Spinal cord (tissue), 10 donors: ENCODE measurements at places on chromosomes 5 and 9. TPM values are rescaled to one million over a fixed set of nuclear protein-coding genes. Genes with fewer than 3 reads are reported as not detected.

DNA sequence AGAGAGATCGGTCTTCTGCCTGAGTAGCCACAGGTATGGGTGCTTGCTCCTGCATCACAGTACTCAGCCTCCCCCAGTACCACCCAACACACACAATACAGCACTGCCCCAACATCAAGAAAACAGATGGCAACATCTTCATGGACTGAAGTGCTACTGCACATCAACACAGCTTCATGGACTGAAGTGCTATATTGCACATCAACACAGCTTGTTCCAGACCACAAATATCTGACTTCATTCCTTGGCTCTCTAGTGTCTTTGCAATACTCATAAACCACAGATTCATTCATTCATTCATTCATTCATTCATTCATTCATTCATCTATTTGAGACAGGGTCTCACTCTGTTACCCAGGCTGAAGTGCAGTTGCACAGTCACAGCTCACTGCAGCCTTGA, 31.1 kb upstream of the PCA3 start:
- H3K4me1 ChIP-seq = no peaks in the 10 kb centered on the region
- H3K4me3 ChIP-seq = no peak overlapping the region
- DNase-seq = no peak
- H3K27ac ChIP-seq = no peak overlapping the region
- H3K36me3 ChIP-seq = no peaks in the 10 kb centered on the region
- H3K27me3 ChIP-seq = no peaks in the 10 kb centered on the region

DNA sequence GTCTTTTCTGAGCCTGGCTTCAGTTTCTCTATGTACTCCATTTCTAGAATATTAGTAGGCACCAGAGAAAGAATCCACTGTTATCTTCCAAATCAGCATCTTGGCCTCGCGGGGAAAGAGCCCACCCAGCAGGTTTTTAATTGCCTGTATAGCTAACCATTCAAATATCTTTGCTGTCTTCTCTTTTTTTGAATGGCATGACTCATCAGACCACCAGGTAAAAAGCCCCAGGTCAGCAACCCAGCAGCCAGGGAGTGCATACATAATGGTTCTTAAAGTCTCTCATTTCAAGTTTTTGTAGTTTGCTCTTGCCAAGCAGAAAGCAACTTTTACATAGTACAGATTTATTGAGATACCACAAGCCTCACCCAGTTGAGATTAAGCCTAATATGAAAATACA, 50.7 kb downstream of the TMEM167A start:
- no peaks in the 10 kb centered on the region for H3K36me3 ChIP-seq
- H3K4me1 ChIP-seq = no peaks in the 10 kb centered on the region
- no peak overlapping the region for H3K27ac ChIP-seq
- no peaks in the 10 kb centered on the region for H3K27me3 ChIP-seq
- no peak for DNase-seq

GRCh38 chr9:118686959-118687358, 682.3 kb downstream of the BRINP1 start:
- H3K4me1 ChIP-seq = no peaks in the 10 kb centered on the region
- no peak for DNase-seq
- no peak overlapping the region for H3K4me3 ChIP-seq
- no peaks in the 10 kb centered on the region for H3K36me3 ChIP-seq

GRCh38 chr5:124677374-124678351, 68.8 kb downstream of the ZNF608 start:
- H3K36me3 ChIP-seq = no peaks in the 10 kb centered on the region
- H3K4me3 ChIP-seq = no peak overlapping the region
- H3K27me3 ChIP-seq = no peaks in the 10 kb centered on the region
- no peak for DNase-seq
- peak overlapping the region; percentile 72 for H3K27ac ChIP-seq
- H3K4me1 ChIP-seq = peaks cover 24% of the 10 kb centered on the region

DNA sequence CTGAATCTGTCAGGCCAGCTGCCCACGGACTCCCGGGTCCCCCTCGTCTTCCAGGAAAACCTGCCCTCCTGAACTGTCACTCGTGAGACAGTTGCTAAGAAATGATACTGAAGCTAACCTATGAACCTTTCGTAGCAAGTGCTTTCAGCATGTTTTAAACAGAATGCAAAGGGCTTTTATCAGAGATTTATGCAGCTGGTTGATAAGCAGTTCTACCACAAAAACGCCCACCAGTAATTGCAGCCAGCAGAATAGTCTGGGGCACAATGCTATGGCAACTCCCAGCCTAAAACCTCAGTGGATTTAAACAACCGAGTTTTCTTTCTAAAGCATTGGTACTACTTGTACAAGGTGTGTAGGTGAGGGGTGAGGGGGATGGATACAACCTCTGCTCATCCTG, 97.5 kb downstream of the IRX2 start:
- no peak overlapping the region for H3K27ac ChIP-seq
- no peak for DNase-seq
- peaks cover 2% of the 10 kb centered on the region for H3K27me3 ChIP-seq

- H3K4me3 ChIP-seq = no peak overlapping the region
- no peaks in the 10 kb centered on the region for H3K4me1 ChIP-seq
- no peaks in the 10 kb centered on the region for H3K36me3 ChIP-seq
- H3K27ac ChIP-seq = no peak overlapping the region
- H3K27me3 ChIP-seq = no peaks in the 10 kb centered on the region
Measured at GRCh38 chr5:128276537-128277216, 193.1 kb downstream of the SLC12A2 start.

DNA sequence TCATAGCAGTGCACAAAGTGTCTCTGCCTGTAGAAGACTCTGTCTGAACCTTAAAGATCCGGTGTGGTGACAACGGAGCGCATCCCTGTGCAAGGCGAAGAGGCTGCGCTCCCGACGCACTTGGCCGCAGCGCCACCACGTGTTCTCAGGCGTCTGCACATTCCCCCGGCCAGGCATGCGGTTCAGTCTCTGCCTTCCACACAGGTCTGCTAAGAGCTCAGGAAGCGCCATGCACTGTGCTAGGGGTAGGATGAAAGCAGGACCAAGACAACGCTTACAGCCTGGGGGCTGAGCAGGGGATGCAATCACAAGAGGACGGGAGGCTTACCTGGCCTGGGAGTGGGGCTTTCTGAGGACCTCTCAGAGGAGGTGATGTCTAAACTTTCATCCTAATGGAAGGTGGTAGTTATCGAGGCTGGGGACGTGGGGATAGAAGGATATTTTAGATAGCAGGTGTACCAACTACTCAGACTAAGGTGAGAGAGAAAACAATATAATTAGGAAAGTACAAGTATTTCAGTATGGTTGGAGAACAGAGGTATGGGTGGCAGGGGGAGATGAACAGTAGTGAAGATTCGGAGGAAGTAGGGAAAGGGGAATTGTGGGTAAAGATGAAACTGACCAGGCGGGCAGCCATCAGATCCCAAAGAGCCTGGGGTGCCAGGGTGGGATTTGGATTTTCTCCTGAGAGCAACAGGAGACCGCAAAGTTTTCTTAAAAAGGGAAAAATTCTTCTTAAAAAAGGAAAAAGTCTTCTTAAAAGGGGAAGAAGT, 13.3 kb downstream of the CAPSL start:
- no peak overlapping the region for H3K27ac ChIP-seq
- peak; percentile 63 for DNase-seq
- H3K4me1 ChIP-seq = peaks cover 12% of the 10 kb centered on the region

DNA sequence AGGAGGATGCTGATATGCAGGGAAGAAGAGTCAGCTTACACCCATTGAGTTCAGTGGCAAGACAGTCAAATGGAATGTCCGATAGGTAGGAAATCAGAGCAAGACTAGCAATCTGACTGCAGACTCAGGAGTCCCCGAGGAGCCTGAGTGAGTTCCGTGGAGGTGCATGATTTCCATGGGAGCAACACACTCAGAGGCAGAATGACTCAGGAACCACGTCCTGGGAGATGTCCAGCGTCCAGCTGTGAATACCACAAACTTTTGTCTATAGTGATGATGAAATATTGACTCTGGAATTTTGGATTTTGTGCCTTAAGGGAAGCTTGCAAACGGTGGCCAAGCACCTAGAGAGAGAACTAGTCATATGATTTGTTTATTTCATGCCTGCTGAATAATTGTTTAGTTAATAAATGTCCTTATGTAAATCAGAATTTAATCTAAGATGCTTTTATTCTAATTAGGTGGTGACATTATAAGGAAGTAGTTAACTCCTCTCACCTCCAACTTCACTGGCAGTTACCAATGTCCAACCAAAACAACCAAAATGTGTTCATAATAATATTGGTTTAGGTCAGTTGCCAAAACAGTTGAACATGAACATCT, 100.4 kb downstream of the PDE4D start:
- no peak overlapping the region for H3K27ac ChIP-seq
- no peaks in the 10 kb centered on the region for H3K4me1 ChIP-seq
- DNase-seq = no peak
- no peak overlapping the region for H3K4me3 ChIP-seq
- no peaks in the 10 kb centered on the region for H3K36me3 ChIP-seq

DNA sequence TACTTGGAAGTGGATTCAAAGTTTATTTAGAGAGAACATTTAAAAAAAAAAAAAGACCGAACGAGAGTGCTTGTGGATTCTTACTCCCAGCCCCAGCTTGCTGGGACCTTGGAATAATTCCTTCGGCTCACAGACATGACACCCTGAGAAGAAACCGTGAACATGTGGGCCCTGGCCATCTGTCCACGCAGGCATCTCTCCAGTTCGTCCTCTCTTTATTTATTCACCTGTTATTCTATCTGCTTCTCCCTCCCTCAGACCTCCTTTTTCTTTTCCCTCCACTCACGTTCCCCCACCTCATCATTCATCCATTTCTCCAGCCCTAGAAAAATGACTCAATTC, 93.7 kb upstream of the PHYKPL start:
- peak overlapping the region; percentile 25 for H3K27ac ChIP-seq
- DNase-seq = peak; percentile 63
- H3K27me3 ChIP-seq = no peaks in the 10 kb centered on the region
- peaks cover 28% of the 10 kb centered on the region for H3K4me1 ChIP-seq
- no peaks in the 10 kb centered on the region for H3K36me3 ChIP-seq
- no peak overlapping the region for H3K4me3 ChIP-seq

DNA sequence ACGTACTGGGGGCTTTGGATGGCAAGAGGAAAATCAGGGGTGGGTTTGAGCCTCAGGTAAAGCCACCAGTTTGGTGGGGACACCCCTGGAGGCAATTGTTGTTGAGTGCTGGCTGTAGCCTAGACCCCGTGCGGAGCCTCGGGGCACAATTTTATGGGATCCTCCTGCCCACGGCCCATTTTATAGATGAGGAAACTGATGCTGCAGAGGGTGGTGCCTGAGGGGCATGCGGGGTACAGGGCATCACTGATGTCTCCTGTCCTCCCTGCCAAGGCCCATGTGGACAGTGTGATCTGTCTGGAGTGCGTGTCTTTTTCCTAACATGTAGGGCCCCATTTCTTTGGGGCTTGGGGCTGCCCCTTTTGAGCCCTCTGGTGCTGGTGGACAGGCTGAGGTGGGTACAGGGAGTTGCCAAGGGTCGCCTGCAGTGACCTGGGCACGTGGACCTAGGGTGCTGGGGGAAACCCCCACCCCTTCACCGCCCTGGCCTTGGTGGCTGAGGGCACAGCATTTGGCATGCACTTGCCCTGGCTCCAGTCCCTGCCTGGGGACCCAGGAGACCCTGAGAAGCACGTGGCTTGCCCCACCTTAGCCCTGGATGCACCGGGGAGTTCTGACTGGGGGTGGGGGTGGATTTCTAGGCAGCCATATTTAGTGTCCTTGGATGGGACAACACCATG, 22.1 kb downstream of the WNK2 start:
- peaks cover 92% of the 10 kb centered on the region for H3K4me1 ChIP-seq
- no peak for DNase-seq
- peaks cover 2% of the 10 kb centered on the region for H3K27me3 ChIP-seq

DNA sequence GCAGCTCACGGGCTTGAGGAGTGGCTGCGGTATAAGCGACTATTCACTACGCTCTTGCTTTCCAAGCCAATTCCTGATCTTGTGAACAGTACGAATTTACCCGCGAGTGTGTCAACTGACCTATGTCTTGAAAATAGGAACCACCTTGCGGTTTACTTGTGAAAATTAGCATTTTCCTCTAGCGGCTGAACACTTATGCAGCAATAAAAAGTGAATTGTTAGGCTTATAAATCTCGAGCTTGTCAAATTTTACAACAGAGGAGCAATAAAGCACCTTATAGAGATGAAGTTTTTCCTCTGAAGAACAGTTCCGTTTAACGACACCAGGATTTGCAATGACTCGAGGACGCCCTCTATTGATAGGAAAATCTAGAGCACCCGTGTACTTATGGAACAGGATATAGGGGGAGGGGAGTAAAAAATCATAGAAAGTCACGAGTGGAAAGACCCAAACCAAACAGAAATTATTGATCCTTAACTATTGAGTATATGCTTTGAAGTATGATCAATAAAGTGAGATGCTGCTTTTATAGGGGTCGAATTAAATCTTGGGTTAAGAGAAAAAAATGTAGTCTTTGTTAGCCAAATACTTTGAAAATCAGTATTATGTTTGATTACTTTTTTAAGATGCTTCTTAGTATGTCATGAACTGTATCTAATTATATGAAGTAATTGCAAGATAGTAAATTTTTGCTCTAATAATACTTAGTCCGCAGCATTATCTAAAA, 1.9 kb upstream of the RGMB start:
- H3K27ac ChIP-seq = peak overlapping the region; percentile 95
- H3K4me3 ChIP-seq = peak overlapping the region; percentile 83
- no peaks in the 10 kb centered on the region for H3K27me3 ChIP-seq
- DNase-seq = no peak
- H3K4me1 ChIP-seq = peaks cover 28% of the 10 kb centered on the region

DNA sequence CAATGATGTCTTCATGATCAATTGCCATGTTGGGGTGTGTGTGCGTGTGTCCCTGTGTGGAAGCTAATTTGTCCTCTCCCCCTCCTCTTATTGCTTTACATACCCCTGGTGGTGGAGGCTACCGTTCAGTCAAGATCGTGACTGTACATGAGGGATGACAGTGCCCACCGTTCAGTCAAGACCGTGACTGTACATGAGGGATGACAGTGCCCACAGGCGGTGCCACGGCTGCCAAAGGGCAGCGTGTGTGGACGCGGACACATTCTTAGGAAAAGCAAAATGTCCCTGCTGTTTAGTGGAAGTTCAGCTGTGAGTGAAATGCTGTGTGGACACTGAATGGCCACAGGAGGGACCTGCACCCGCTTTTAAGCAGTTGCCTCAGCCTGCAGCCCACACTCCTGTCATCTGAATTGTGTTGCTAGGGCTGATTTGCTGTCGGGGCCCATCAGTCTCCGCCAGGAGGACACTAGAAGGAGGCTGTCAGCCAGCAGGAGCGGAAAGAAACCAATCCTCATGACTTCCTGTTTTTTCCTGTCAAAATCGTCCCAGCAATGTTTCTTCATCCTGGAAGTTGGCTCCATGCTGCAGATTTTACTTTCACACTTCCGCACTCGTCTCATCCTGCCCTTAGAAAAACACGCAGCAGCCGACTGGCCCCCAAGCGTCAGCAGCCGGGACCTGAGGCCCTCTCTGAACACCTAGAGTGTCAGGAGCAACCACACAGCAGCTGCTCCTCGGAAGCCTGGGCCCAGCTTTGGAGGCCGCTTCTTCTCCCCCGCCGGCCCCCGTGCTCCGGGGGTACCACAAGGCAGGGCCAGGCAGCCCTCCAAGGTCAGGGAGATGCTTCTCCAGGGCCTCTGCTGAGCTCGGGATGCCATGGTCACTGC, 9.1 kb downstream of the OR2V1 start:
- no peaks in the 10 kb centered on the region for H3K4me1 ChIP-seq
- H3K27me3 ChIP-seq = peaks cover 3% of the 10 kb centered on the region
- H3K36me3 ChIP-seq = no peaks in the 10 kb centered on the region
- DNase-seq = no peak

The CCDC107 gene
- total RNA-seq = 8.3 TPM

The IL3 gene
- not detected for total RNA-seq

The PCDH12 gene
- 5.4 TPM for total RNA-seq

The DNAH5 gene
- total RNA-seq = 2.6 TPM

The PCDHB10 gene
- total RNA-seq = 9.3 TPM

The PCDHGA7 gene
- 6.1 TPM for total RNA-seq
